Central memory CD8-positive, alpha-beta T cell (primary cell): ENCODE measurements at places on chromosomes 3 and 15.

GRCh38 chr3:52442409-52443267, 2.3 kb downstream of the SEMA3G start:
- no peak for DNase-seq

- no peak for DNase-seq
Measured at GRCh38 chr3:25025236-25025635, 402.8 kb upstream of the RARB start.

GRCh38 chr15:70189826-70190695, 92.3 kb upstream of the TLE3 start:
- DNase-seq: no peak

GRCh38 chr3:72336821-72337479, 511.3 kb downstream of the SHQ1 start:
- no peak for DNase-seq

GRCh38 chr15:69715210-69715609, 262.6 kb downstream of the RPLP1 start:
- DNase-seq: no peak

DNA sequence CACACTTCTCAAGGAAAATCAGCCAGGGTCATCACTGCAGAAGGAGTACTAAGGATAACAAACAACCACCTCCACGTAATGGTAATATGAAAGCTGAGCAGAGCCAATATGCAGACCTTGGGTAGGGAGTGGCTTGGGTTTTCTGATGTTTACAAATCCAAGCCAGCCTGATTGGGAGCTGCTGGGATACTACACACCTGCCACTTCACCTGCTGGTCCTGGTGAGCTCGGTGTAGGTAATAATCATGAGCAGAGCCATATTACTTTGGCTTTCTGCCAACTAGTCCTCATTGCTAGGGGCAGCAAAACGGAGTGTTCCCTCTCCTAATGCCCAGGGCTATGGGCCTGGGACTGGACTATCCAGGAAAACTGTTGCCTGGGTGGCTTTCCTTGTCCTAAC, 433.5 kb upstream of the PPP2R3A start:
- DNase-seq: no peak

DNA sequence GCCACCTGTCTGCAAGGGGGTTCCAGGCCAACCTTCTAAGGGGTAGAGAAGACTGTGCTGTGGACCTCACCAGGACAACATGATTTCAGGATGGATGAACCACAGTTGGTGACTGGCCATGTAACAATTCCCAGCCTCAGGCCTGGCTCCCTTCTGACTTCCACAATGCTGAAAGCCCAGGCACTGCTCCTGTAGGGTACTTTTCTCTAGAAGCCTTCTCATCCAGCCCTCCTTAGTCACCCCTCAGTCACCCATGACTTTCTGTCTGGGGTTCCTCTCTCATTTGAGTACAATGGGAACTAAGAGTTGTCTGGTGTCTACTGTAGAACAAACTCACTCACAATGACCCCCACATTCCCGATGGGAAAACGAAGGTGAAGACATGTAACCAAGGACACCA, 8.6 kb downstream of the ALS2CL start:
- DNase-seq: no peak

- no peak for DNase-seq
Measured at GRCh38 chr3:32733631-32734229, 48.7 kb downstream of the CNOT10 start.

DNA sequence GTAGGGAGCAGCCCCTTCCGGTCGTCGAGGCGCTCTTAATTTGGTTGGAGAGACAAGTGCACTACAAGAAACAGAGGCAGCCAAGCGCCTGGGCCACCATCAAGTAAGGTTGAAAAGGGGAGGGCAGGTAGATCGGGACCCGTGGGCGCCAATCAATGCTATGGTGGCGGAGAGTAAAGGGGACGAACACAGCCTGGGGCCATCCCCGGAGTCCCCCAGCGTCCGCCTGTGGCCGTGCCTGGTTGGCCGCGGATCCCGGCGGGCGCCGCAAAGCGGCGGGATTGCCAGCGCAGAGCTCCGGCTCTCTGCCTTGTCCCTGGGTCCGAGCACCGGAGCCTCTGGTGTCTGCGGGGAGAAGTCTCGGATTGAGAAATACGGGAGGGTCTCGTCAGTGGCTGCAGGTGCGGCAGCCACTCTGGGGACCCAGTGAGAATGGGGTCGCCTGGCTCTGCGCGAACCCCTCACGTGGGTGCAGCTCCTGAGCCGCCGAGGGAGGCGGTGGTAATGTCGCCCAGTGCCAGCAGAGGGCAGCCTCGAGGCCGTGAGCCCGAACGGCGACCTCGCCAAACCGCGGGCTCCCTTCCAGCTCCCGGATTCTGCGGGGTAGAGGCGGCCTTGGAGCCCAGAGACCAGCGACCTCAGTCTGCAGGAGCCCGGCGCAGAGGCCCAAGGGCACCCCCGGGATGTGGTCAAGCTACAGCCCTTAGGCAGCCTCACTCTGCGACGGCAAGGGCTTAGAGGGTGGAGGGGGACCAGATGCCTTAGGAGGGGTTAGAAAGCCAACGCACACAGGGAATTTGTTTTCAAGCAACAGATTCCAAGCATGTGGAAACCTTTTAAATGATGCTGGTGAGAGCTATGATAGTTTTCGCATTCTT, 10.8 kb downstream of the FOXL2 start:
- peak; percentile 75 for DNase-seq

DNA sequence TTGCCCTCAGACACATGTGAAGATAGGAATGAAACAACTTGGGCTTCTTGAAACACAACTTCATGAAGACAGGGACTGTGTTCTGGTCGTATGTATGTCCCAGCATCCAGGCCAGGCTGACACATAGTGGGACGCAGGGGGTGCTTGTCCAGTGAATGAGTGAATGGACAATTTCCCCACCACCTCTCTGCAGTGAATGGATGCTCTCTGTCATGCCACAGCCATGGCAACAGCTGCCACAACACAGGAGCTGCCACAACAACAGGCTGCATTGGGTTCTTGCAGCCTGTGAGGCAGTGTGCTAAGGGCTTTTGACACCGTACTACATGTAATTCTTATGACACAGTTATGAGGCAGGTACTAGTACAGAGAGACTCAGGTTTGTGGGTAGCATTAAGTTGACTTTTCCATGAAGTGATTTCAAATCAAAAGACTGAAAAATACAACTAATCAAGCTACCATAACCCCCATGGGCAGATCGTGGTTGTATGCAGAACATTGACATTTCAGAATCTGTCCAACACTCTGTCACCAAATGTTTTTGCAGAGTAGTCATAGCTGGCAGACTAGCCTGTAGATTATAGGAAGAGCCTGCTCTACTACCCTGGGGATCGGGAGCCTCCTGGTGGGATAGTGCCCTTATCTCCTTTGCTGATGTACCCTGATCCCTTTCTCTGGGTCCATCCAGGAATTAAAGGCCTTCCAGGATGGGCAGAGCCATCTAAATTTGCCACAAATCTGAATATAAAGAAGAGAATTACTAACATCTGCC, 40.8 kb downstream of the CLSTN2 start:
- no peak for DNase-seq

DNA sequence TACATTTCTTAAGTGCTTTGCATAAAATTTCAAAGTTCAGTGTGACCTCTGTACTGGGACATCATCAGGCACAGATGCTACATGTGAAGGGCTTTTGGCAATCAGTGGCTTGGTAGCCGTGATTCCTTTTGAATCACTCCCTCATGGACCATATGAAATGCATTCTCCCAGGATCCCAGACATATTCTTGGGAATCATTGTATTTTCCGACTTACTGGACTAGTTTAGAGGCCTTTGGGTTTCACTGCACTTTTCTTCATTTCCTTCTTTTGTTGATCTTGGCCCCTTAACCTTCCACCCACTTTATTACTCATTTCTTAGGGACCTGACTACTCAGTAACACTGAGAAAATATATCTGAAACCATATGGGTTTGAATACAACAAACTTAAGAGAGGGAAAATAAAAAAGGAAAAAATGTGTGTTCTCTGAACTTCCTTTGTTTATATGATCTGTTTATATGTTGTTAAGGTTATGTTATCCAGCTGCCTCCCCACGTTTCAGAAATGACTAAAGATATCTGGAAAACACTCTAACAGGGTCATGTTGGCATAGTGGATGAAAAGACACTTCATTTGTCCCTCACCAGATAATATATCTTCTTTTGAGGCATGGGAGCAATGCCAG, 35.1 kb downstream of the HMG20A start:
- DNase-seq: no peak

DNA sequence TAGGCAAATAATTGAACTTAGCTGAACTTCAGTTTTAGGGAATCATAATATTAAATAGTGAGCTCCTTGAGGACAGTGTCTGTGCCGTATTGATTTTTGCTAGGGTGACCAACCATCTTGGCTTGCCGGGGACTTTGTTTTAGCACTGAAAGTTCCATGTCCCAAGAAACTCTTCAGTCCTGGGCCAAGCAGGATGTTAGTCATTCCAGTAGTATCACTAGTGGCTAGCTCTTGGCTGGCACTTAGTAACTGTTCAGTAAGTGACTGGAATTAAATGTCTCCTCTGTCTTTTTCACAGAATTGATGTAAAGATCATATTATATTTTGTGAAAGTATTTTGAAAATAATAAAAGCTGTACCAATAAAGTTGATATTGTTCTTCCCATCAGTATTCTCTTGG, 42.3 kb downstream of the RSRC1 start:
- DNase-seq: no peak

- DNase-seq: no peak
Measured at GRCh38 chr15:65834603-65835282, 34.5 kb upstream of the RAB11A start.

- no peak for DNase-seq
Measured at GRCh38 chr3:107263269-107264021, 113.8 kb upstream of the CCDC54 start.

DNA sequence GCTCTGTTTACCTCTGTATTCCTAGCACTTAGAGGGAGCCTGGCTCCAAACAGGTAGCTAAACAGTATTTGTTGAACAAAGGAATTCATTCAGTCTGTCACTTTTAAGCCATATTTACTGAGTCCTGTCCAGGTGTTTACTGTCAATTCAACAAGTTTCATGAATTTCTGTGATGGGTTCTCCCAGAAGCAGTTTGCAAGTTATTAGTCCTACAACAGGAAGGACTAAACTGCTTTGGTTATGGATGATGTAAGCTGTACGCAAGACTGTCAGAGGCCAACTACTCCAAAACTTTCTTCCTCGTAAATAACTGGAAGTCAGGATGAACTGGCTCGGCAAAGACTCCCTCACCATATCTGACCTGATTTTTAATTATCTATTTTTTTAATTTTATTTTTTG, 25.1 kb downstream of the STIMATE start:
- DNase-seq: no peak

DNA sequence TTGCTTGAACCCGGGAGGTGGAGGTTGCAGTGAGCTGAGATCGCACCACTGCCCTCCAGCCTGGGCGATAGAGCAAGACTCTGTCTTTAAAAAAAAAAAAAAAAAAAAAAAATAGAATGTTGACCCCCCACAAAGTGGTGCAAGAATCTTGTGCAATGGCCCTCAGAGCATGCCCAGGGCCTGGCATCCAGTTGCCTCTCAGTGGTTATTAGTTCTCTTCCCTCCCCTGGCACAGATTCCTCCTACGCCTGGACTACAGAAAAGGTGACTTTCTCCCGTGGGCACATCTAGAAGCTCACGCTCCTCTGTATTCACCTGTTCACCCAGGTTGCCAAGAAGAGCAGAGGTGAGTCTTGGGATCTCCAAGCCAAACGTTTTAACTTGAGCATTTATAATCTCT, 36.7 kb downstream of the ACSBG1 start:
- no peak for DNase-seq

- DNase-seq: no peak
Measured at GRCh38 chr15:45164914-45165313, 22.9 kb downstream of the SHF start.

GRCh38 chr3:196996454-196997265, 28.0 kb upstream of the PIGZ start:
- no peak for DNase-seq

DNA sequence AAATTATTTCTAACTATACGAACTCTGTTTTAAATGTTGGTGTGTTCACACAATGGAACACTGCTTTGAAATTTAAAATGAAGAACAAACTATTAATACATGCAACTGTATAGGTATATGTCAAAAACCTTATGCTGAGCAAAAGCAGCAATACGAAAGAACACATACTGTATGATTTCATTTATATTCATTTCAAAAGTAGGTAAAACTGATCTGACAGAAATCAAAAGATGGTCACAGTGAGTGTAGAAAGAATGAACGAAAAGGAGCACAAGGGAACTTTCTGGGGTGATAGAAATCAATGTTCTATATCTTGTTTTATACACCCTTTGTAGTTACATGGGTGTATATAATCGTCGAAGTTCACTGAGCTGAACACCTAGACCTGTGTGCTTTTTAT, 12.6 kb downstream of the ATP8B4 start:
- no peak for DNase-seq

- no peak for DNase-seq
Measured at GRCh38 chr15:52011711-52012144, 7.3 kb upstream of the MAPK6 start.

- no peak for DNase-seq
Measured at GRCh38 chr15:55037071-55037470, 159.7 kb downstream of the RSL24D1 start.

GRCh38 chr3:135440746-135441145, 524.8 kb upstream of the PPP2R3A start:
- no peak for DNase-seq

GRCh38 chr3:148938306-148938705, 53.0 kb upstream of the GYG1 start:
- DNase-seq: no peak

GRCh38 chr3:179750720-179751328, 98.0 kb downstream of the USP13 start:
- no peak for DNase-seq

- no peak for DNase-seq
Measured at GRCh38 chr3:85171976-85172375, 213.2 kb downstream of the CADM2 start.

DNA sequence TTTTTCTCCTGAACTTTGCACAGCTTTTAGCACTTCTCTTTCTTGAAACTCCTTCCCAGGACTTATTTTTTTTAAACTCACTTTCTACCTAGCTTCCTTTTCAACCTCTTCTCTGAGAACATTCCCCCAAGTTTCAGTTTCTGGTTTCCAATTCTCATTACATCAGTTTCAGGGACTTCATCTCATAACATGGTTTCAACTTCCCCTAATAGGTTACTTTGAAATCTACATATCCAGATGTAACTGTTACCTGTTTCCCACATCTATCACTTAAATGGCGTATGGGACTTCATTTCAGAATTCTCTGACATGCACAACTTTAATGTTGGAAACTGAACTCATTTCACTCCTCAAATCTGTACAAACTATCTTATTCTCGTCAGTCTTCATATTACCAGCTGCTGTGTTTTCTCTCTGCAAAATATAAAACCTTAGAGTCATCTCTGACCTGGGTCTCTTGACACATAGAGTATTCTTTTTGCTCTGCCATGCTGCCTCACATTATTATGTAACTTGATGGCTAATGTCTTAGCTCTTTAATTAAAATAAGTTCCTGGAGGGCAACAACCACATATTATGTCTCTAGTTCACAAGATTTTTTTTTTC, 58.4 kb downstream of the NME9 start:
- DNase-seq: no peak

DNA sequence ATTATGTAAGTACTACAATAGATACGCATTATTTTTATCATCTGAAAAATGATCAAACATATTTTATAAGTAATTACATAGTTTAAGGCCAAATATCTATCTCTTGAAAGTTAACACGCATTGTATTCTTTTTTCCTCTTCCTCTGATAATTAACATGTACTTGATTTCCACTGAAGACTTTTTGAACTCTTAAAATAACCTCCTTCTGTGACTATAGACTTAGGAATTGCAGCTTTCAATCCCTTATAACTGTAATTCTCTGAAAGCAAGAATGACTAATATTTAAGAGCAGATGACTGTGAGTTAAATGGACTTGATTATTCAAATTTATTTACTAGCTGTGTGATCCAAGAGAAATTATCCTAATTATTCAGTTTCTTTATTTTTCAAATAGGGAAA, 730.6 kb upstream of the NECTIN3 start:
- no peak for DNase-seq
